ENCODE measurements at places on chromosomes 6 and 20.

DNA sequence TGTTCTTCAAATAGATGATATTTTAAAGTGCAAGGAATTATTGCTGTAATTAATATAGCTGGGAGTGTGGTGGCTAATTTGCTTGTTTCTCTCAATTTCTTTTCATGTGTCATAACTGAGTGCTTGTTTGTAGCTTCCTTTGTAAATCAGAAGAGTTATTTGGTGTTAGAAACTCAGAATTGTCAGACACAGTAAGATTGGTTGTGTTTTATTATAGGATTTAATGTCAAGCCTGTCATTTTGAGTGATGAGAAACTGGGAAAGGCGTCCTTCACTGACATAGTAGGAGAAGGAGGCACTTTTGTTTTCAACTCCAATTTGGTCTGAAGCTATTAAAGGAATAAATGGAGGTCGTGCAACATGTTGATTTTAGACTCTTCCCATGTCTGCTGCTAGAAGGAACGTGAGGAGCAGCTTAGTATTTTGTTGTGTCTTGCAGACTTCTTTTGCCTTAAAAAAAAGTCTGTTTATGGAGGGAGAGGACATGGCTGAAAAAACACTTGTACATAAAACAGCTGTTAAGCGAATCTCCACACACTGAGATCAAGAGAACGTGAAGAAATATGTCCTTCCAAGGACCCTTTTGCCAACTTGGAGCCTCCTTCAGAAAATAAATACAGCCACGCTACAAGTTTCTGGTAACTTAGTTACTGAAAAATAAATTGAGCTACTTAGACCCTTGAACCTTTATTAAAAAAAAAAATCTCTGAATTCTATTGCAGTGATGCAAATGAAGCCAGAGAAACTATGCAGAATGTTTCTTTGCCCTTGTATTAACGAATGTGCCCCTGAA lies 59.5 kb downstream of the BMP6 start:
- no peak for DNase-seq

GRCh38 chr6:43052842-43053544 lies 658 bp downstream of the CUL7 start:
- no peak for DNase-seq

GRCh38 chr6:36839749-36840431 lies 646 bp upstream of the CPNE5 start:
- no peak for DNase-seq

DNA sequence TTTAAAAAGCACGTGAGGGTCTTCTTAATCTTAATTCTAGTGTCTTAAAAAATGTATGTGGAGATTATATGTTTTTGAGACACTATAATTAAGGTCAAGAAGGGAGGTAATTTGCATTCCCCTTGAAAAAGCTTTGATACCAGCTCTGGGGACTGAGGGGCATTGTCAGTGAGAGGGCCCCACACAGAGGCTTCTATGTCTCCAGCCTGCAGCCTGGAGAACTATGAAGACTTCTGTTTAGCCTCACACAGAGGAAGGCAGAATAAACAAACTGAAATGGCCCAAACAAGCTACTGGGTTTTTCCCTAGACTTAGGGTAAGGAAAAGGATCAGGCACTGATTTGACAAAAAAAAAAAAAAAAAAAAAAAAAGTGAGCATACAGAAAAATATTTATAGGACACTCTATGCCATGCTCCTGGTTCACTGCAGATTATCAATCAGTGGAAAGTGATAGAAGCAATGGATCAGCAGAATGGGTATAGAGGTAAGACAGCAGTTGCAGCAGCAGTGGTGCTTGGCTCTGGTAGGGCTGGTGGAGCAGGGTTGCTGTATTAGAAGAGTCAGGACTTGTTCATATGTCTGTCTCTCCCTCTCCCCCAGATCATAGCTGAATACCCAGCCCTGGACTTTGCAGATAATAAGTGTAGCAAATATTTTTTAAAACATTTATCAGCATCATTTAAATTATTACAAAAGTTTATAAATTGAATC lies 85.4 kb downstream of the KLHL32 start:
- no peak for DNase-seq

GRCh38 chr6:110044096-110044495 lies 66.0 kb downstream of the GPR6 start:
- DNase-seq, result no peak
